Activated naive CD4-positive, alpha-beta T cell (primary cell): ENCODE measurements at places on chromosomes 1 and 21.

- no peak for DNase-seq
Observed at GRCh38 chr1:201356701-201357100, 20.8 kb downstream of the TNNT2 start.

DNA sequence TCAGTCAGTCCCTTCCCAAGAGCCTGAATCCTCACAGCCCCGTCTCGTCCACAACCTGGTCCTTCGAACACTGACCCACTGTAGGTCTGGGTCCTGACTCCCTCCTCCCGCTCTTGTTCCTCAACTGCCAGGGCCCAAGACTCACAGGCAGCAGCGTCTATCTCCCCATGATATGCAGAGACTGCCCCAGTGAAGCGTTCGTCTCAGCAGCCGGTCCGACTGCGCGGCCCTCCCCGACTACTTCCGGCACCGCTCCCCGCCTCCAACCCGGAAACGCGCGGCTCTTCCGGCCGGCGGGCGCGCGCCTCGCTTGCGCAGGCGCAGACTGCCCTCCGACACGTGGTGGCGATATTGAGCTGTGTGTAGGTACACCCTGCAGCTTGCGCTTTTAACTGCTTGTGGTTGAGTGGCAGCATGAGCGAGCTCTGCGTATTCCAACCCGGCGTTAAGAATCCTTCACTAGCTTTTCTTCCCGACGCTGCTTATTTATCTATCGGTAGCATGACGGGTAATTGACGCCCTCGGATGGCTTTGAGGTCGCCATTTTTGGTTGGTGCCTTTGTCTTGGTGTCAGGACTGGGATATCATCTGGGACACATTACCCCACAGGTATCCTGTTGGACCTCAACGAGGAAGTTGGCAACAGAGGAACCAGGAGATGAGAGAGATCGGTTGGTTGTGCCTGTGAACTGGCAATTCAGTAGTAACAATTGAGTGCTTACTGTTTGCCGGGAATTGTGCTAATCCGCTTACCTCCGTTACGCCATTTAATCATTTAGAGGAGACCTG lies at the start of gene TAF12:
TAF12 (minus strand) TSS at position 221 of the 789 bp plus-strand sequence. CDS start 20,986 bp downstream, outside the sequence.
- peak; percentile 74 for DNase-seq

DNA sequence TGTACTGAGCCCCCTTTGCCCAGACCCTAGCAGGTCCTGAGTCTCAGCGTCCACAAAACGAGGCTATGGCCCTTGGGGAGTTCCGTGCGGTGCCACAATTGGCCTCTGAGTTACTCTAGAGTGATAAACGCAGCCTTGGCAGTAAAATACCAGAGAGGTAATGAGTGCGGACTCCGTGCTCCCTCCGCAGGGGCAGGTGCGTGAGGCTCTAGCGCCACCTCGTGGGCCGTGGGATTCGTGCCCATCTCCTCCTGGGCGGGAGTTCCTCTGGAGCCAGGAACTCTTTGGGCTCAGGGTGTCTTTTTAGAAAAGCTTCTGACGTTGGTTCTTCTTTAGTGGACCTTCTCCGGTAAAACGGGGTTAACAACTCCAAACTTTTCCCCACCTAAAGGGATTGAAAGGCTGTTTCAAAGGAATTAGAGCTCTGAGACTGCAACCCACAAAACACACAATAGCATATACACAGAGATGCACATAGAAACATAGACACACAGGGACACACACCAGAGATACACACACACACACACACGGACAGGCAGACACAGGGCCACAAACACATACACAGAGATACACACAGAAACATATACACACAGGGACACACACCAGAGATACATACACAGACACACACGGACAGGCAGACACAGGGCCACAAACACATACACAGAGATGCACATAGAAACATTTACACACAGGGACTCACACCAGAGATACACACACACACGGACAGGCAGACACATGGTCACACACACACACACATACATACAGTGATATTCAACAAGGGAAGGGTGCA lies 99.4 kb downstream of the KCNJ15 start:
- peak; percentile 56 for DNase-seq

- no peak for DNase-seq
Observed at GRCh38 chr1:184352776-184353175, 34.1 kb upstream of the C1orf21 start.

- DNase-seq: no peak
Observed at GRCh38 chr1:33378976-33379375, 51.9 kb downstream of the PHC2 start.

DNA sequence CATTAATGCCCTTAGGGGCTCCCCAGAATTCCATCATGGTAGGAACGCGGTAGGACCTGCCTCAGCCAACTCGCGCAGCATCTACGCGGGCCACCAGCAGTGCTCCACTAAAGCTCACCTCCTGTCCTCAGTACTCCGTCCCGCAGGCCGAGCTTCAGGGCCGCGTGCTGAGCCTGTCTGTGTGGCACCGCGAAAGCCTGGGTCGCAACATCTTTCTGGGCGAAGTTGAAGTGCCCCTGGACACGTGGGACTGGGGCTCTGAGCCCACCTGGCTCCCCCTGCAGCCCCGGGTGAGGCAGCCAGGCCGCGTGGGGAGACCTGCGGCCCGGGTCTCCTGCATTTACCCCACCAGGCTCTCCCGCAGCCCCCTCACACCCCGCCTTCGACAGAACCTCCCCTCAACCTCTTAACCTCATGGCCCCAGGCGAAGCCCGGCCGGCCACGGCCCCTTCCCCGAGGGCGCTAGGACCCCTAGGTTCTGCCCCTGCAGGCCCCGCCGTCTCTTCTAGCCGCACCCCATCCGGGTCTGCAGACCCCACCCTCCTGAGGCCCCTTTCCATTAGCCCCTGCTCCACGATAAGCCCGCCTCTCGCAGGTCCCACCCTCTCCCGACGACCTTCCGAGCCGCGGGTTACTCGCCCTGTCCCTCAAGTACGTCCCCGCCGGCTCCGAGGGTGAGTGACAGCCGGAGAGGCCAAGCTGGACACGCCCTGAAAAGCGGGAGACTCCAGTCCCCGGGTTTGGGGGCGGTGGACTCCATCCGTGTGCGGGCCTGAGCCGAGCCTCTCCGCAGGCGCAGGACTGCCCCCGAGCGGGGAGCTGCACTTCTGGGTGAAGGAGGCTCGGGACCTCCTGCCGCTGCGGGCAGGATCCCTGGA lies 9.1 kb downstream of the SYTL1 start:
- no peak for DNase-seq

DNA sequence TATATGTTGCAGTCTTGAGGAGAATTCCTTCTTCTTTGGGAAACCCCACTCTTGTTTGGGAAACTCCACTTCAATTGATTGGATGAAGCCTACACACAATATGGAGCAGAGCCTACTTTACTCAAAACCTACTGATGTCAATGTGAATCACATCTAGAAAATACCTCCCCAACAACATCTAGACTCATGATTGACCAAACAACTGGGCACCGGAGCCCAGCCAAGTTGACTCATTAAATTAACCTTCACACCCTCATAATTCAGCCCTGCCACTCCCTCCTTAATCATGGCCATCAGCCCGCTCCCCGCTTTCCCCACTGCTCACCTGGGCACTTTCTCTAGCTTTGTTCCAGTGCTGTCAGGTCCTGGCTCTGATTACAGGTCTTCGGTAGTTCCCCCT lies 208.1 kb upstream of the MAP1LC3C start:
- DNase-seq: no peak

DNA sequence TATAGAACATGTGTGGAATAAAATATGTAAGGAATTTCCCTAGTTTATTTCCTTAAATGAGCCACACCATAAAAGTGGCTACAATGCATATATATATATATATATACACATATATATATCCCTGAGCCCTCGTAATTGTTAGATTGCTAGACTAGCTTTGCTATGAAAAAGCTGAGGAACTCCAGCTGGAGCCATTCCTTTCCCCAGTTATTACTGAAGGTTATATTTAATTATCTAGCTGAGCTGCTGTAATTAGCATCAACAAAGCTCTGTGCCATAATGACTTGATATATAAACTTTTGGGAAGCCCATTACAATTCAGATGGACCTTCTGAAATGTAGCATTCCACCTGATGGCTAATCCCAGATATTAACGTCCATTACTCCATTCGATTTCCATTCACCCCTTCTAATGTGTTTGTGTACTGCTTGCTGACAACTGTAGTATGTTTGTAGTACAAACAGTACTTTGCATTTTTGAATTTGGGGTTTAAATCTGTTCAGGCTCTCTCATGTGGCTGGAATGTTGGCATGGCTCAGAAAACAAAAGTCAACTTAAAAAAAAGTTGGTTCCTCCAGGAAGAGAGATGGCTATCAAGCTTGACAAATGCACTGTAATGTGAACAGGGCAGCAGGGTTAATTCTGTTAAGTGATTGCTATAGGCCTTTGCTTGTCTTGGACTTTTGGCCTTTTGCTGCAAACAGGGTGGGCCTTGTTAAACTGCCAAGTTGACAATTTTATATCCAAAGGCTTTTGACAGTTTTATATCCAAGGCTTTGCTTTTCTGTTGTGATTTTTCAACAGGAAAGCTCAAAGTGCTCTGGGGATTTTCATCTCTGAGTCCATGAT lies 170.0 kb downstream of the LTN1 start:
- DNase-seq: no peak

DNA sequence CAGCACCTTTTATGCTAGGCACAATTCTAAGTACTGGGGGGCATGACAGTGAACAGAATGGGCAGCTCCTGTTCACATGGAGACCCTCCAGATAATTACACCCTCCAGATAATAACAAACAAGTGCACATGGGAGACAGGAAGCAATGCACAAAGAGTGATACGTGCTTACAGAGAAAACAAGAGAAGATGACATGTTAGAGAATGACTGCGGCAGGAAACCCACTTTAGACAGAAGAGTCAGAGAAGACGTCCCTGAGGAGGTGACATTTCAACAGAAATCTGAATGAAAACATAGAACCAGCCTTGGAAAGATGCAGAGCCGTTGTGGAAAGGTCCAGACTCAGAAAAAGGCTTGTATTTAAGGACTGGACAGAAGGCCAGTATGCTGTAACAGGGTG lies 54.7 kb upstream of the ARTN start:
- no peak for DNase-seq

GRCh38 chr1:193387406-193387805 lies 201.0 kb upstream of the B3GALT2 start:
- no peak for DNase-seq

DNA sequence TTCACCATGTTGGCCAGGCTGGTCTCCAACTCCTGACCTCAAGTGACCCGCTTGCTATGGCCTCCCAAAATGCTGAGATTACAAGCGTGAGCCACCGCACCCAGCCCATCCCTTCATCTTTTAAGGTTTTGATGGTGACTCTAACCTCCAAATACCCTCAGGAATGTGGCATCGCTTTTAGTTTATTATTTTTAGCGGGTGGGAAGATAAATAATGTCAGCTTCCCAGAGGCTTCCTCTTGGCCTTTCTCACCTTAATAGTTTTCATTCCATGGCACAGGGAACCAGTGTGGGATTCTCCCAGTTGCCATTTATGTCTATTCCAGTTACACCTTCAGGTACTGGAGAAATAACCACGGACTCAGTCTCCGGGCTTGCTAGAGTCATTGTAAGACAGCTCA lies 92.1 kb upstream of the LRRN2 start:
- no peak for DNase-seq

DNA sequence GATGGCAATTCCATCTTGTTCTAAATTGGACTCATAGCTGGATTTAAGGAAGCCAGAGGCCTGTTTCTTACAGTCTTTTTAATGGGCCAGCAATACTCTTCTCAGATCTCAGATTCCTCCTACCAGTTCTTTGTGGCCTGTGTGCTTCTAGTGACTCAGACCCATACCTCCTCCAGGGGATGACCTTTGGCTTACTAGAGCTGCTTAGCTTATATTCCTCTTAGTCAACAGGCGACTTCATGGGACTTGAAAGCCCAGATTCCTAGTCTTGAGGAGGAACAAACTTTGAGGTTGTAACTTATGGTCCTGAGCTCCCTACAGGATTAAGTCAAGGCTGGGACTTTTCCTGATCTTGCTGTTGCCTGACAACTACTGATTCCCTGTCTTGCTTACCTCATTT lies 12.4 kb upstream of the PAPPA2 start:
- no peak for DNase-seq

DNA sequence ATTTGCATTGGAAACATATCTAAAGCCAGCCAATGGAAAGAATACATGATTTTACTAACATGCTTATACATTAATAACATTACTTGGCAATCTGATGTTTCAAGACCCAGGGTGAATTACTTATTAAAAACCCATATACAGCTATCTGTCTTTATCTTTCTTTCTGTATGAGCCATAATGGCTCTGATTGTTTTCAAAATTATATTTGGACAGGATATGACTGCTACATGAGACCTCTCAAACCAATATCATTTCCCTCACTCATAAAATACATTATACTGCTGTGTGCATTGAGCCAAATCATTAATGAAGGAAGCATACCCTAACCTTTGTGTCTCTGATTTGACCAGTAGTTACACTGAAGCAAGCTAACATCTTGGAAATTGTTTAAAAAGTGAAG lies 205.9 kb upstream of the DPYD start:
- DNase-seq: no peak

GRCh38 chr1:223519116-223519515 lies 125.9 kb downstream of the CCDC185 start:
- DNase-seq: no peak

GRCh38 chr1:99131546-99131945 lies 126.9 kb upstream of the PLPPR5 start:
- DNase-seq: no peak

DNA sequence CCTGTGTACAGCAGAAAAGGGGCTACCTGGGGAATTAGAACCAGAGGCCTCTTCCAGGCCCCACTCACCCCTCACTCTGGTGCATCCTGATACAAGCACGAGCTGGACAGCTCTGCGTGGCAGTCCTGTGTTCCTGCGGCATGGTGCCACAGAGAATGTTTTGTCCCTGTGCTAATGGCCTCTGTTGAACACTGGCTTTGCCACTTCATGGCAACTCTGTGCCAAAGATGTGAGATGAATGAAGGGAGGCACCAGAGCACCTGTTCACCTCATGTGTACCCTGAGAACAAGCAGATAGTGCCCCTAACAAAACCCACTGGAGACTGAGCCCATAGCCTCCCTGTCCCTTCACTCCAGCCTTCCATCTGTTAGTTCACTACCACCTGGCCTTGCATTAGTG lies 199.3 kb upstream of the COA6 start:
- no peak for DNase-seq

DNA sequence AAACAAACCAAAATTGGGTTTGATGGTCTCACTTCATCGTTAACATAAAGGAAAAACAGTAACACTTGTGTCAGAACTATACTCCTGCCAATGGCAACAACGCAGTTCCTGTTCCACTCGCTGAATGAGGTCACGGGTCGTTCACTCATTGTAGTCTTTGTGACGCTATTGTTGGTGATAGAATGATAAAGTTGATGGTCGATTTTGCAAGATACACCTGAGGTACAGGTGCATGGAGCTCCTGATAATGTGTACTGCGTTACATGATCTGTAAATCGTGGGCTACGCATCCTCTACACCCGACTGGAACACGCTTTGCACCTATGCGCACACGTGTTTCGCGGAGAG lies 391 bp upstream of the CENPS start:
- DNase-seq: no peak

- DNase-seq: peak; percentile 42
Observed at GRCh38 chr1:184051485-184052193, at the start of gene TSEN15. Gene TSEN15 (plus strand): TSS chr1:184051730. CDS start chr1:184051756, 26 bp downstream.

- no peak for DNase-seq
Observed at GRCh38 chr21:38257667-38258066, 876 bp downstream of the KCNJ15 start.

GRCh38 chr1:187306710-187307415 lies 478.1 kb downstream of the PLA2G4A start:
- DNase-seq: no peak
